ENCODE measurements at places on chromosomes 5 and 9.

- no peak for DNase-seq
Measured at GRCh38 chr5:45532826-45533624, 163.2 kb downstream of the HCN1 start.

GRCh38 chr9:29966247-29966646, 2393.0 kb upstream of the C9orf72 start:
- DNase-seq, result no peak

DNA sequence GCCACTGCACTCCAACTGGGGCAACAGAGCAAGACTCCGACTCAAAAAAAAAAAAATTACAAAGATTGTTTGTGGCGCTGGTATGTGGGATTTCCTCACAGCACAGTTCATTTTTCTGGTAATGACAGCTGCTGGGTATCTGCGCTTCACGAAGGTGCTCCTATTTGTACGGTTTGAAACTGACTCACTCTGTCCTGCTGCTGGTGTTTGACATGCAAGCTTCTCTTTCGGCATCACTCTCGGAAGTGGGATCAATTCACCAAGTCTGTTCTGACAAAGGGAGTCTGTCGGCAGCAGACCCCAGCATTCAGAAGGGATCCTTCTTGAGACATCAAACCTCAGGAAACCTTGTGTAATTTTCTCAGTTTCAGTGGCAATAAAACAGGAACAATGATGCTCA, 26.3 kb downstream of the MAML1 start:
- DNase-seq, result no peak

GRCh38 chr9:90142580-90142979, 500.0 kb downstream of the DIRAS2 start:
- DNase-seq, result peak; percentile 27

DNA sequence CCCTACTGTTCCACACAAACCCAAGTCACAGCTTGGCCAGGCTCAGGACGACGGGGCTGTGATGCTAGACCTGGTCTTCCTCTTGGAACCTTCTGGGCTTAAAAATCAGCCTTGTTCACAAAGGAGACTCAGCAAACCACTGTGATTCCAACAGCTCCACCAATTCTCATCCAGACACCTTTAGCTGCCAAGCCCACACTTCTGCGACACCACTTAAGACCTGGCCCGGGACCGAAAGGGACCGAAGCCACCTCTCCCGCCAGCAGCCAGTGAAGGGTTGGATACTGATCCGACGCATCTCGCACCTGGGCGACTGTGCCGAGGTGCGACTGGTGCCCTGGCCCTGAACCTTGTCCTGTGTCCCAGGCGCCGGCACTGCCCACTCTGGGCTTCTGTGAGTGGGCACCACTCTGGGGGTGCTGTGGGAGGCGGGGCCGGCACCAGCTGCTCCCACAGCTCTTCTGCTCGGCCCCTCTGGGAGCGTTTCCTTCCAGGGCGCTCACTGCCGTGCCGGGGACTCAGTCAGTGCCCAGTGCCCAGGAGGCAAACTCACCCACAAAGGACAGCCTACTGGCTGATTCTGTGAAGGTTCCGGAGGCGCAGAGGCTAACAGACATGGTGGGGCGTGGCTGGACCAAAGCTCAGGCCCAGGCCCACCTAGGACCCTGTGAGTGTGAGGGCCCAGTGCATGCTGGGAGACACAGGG, 50.9 kb downstream of the EXD3 start:
- no peak for DNase-seq

Data from GM10248 (cell line).